CD4-positive, alpha-beta T cell treated with Interleukin-1 beta for 1 hour (primary cell): ENCODE measurements at places on chromosomes 6 and 20.

DNA sequence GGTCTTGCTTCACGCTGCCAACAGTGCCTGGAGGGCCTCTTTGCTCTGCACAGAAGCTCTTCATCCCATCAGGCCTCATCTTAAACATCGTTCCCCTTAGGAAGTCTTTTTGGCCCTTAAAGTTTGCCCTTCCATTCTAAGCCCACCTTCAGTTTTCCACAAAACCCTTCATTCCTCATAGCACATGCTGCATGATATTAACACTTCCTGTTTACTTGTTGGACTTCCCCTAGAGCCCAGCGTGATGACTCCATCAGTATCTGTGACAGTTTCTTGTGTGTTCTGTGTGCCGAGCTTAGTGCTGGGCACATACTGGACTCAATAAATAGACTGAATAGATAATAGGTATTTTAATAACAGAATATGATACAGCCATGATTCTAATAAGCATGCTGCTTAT lies 2.2 kb downstream of the NT5DC1 start:
- DNase-seq, result no peak

DNA sequence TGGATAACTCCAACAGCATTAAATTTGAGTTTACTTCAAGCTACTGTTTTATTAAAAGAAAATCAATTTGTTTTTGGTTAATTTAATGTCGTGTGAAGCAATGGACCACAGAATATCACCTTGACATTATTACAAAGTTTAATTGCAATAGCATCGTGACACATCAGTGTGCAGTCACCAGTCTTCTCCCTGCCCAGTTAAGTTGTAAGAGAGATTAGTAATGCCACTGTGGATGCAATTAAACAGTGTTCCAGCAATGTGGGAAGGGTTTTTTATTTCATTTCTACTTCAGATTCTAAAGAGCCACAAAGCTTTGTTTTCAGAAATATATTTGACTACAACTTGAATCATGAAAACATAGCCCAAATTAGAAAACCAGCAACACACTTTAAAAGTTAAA lies 128.7 kb downstream of the SYNE1 start:
- no peak for DNase-seq

GRCh38 chr6:55694148-55694547 lies 115.2 kb upstream of the HMGCLL1 start:
- DNase-seq, result no peak

DNA sequence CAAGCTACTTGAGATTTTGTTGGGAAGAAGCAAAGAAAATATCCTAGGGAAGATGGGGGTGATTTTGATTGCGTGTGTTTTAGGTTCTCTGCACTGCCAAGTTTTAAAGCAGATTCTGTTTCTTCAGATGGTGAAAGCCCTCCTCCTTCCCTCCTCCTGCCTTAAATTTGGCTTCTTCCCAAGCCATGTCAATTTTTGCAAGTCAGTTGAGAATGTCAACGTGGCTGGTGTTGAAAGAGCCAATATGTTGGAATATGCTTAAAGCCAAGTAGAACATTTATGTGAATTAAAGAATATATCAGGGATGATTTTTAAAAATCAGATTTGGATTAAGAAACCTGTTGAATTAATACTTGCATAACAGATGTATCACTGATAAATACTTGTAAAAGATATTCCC lies 270.8 kb downstream of the ARID1B start:
- DNase-seq, result no peak

DNA sequence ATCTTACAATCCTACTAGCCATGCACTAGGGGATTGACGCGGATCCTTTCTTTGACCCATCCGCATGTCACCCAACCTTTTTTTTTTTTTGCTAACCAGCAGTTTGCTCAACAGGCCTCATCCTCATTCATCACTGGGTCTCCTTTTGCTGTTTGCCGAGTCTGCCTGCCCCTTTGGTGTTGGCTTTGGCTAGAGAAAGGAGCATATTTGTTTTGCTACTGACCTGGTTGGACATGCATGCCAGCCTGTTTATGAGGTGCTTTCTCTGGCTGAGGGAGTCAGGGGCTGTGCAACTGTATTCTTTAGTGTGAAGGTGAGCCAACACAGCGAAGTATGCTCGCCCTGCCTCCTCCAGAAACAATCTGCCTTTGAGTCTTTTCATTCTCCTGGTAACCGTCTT lies 40.2 kb downstream of the E2F3 start:
- no peak for DNase-seq

DNA sequence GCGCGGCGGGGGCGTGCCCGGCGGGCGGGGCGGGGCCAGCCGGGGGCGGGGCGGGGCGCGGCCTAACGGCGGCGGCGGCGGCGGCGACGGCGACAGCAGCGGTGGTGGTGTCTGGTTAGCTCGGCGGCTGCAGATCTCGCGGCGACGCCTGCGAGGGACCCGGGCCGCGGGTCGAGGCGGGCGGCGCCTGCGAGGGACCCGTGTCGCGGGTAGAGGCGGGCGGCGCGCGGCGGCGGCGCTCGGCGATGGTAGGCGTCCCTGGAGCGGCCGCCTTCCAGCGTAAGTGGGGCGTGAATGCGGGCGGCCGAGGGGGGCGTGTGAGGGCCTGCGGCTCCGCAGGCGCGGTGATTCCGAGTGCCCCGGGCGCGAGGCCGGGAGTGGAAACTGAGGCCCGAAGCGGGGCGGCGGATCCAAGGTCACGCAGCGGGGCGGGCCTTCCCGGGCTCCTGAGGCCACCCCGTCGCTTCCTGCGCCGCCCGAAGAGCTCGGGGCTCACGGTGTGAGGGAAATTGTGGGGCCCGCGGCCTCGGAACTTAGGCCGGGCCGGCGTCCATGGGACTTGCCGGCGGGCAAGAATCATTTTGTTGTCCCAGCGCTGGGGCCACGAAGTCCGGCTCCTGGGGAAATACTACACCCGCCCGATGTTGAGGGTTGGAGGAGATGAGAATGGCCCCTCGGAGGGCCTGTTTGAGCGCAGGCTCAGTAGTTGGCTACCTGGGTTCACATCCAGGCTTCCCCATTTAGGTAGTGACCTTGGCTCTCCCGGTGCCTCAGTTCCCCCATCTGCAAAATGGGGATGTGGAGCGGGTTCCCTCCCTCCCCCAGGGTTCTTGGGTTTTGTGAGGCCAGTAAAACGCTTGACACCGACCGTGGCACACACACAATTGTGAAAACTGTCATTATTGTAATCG lies at the start of gene CBFA2T2:
CBFA2T2 (plus strand) TSS at position 74 of the 911 bp plus-strand sequence; CDS start at position 246, 172 bp downstream.
- no peak for DNase-seq

- DNase-seq, result no peak
Observed at GRCh38 chr6:107398001-107398400, 61.4 kb downstream of the PDSS2 start.

DNA sequence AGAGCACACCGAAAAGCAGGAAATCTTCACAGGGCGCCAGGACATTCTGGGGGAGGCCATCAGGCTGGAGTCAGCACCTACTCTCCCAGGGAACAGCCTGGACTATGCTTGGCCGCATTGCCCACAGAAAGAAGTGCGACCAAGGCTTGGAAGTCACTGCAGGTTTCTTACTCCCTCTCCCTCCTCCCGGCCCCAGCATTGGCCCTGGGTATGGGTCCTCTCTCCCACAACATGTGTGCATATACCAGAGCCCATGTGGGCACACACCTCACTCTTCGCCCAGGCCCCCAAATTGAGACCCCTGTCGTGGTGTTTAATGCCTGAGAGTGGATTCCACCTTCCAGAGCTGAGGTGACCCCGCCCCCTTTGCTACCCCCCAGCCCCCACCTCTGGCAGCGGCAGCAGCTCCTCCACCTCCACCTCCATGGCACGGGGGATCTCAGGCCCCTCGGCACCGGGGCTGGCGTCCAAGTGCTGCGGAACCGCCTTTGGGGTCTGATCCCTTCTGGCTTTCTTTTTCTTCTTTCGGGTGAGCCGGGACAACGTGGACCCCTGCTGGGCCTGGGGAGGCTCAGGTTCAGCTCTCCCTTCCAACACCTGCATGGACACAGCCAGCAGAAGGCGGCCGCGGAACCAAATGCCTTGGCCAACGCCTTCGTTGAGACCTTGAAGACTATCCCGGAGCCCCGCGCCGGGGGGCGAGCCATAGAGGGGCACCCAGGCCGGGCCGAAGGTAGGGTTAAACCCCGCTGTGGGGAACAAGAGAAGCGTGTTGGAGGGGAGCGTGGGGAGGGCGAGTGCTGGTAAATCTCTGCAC lies 15.2 kb upstream of the SPAG4 start:
- DNase-seq, result no peak

DNA sequence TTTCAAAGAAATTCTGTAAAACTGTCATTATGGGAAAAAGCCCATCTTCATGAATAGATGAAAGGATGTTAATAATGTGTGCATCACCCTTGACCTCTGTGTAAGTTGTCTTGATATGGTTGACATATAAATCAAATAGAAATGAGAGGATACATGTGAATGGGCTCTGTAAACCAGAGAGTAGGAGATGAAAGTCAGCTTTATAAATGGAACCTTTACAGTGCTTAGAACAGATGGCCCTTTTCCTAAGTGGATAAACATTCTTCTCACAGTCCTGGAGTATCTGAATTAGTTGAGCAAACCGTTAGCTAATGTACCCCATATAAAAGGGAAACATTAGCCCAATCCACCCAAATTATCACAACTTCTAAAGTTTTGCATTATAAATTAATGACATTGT lies 57.5 kb downstream of the MYLK4 start:
- DNase-seq, result no peak

- DNase-seq, result no peak
Observed at GRCh38 chr6:45353654-45354053, 24.1 kb downstream of the SUPT3H start.

DNA sequence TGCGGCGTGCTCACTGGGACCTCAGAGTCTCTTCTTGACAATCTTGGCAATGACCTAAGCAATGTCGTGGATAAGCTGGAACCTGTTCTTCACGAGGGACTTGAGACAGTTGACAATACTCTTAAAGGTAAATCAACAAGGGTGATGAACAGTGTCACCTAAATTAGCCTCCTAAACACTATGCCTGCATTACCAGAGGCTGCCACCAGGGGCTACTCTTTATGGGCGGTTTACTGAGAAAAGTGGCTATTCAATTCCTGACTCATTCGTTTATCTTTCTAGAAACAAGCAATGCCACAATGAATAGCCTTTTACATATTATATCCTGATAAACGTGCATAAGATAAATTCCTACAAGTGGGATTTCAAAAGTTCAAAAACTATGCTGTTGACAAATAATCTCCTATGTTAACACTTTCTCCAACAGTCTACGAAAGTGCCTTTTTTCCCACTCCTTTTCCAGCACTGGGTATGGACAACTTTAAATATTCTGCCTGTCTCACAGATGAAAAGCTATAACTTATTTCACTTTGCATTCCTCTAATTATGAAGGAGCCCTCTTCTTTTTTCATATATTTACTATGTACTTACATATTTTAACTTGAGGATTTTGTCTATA lies 1.3 kb downstream of the BPIFA2 start:
- DNase-seq, result no peak

DNA sequence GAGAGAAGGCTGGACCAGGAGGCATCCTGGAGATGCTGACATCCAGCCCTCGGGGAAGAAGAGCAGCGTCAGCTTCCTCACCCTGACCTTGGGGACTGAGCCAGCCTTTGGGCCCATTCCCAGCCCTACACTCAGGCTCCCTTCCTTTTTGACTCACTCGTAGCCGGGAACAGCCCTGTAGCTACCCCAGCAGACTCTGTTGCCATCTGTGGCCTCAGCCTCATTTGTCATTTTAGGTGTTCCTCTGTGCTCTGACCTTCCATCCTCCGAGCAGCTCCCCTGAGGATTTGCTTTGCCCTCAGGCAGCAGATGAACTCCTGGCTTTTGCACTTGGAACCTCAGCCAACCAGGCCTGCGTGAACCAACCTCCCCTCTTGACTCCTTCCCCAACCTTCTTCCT lies 67.5 kb downstream of the ELOVL2 start:
- DNase-seq, result no peak

GRCh38 chr6:55957961-55958422 lies 82.6 kb upstream of the BMP5 start:
- DNase-seq, result no peak

DNA sequence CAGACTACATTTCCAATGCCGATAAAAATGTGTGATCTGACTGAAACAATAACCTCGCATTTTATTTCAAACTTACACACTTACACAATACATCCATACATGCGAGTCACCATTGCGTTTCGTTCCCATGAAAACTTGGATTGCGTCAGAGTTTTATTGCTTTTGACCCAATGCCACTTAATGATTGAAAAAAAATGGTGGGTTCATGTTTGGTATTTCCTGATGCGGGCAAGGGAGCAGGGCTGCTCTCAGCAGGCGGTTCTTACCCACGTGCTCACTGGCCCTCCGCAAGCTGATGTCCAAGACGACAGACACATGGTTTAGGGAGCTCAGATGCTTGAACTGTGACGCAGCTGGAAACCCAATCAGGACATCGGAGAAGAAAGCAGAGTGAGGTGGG lies 281.0 kb upstream of the SULF2 start:
- DNase-seq, result no peak

- no peak for DNase-seq
Observed at GRCh38 chr6:166688901-166689300, 61.9 kb upstream of the RPS6KA2 start.

DNA sequence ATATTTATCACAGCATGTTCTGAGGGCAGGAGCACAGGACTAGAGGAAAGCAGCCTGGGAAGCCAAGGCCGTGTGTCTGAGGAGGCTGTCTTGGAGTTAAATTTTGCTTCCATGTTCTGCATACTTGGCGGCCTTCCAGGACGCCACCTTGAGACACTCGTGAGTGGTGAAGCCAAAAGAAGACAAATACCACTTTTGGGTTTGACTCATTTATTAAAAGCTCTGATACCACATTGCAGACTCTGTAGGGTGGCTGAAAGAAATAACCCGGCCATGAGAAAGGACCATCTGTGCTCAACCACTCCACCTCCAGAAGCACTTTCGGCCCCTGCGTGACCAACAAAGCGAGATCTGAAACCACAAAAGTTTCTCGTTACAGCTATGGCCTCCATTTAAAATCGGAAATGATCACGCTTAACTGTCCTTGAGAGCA lies 120.0 kb downstream of the TMEM242 start:
- no peak for DNase-seq

- DNase-seq, result no peak
Observed at GRCh38 chr6:125952764-125953501, 3.6 kb upstream of the HINT3 start.

GRCh38 chr20:20966171-20966570 lies 140.0 kb downstream of the LINC00237 start:
- DNase-seq, result no peak
